NCI-H2029 (cell line): ENCODE measurements at places on chromosomes 11 and 22.

DNA sequence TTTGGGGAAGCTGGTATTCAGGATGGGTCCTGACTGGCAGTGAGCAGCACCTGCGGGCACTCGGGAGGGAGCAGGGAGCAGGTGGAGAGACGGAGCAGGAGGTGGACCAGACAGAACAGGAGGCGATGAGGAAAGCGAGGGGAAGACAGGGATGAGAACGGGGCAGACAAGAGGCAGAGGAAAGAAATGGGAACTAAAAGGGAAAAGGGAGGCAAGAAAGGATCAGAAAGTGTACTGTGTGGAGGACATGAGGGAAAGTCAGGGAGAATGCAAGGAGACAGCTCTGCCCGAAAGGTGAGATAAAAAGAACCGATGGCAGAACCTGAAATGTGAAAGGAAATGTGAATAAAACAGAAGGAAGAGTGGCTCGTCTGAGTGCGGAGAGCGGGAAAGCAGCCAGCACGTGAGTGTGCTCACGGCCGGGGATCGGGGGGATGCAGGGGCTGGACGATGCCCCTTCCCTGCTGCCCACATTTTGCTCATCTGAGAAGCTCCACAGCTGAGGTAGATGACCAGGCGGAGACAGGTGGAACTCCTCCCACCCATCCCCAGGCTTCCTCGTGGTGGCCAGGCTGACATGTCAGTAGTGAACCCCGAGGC is 494.4 kb upstream of the B3GAT1 start:
- no peak for DNase-seq

DNA sequence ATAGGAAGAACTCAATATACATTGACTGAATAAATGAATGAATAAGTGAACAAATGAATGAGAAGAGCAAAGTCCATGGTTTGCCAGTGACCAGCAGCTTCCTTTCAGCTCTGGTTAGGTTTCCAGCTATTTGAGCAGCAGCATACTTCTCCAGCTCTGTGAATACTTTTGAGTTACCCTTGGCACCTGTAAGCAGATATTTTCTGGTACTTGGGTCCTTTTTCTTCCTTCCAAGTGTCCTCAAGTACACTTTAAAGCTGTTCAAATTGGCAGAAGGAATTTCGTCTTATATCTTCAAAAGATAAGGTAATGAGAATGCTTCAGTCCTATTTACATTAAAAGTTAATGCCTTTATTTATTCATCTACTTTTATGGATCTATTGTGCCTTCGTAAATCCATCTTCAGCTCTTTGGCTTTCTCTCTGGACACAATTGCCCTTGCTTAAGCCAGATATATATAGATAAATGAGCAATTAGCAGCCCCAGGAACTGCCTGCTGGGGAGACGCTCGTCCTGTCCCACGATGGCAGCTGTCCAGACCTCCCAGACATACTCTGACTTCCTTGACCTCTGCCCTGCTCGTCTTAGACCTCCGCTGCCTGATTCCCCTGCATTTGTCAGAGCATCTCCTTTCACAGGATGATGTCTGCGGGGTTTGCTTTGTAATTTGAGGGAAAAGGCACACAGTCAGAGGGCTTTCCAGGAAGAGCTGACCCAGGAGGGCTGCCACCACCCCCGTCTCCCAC is 926.3 kb downstream of the OPCML start:
- no peak for DNase-seq

DNA sequence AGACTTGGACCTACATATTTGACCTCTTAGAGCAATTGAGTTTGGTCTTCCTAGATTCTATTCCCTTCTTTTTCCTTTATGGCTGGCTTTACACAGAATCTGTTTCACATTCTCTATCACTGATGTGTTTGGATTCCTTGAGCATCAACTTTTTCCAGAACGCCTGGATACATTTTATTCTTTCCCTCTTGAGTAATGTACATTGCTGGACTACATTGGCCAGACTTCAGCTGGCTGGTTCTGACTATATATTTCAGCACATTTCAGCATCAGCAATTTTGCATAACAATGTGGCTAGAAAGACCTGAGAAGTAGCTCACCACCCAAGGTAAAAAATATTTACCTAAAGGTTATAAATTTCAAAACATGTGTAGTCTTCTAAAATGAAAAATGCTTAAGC is 2198.2 kb upstream of the RAG2 start:
- no peak for DNase-seq

- DNase-seq, result no peak
These were observed 628 bp downstream of the CHKB start for GRCh38 chr22:50581950-50582492.

DNA sequence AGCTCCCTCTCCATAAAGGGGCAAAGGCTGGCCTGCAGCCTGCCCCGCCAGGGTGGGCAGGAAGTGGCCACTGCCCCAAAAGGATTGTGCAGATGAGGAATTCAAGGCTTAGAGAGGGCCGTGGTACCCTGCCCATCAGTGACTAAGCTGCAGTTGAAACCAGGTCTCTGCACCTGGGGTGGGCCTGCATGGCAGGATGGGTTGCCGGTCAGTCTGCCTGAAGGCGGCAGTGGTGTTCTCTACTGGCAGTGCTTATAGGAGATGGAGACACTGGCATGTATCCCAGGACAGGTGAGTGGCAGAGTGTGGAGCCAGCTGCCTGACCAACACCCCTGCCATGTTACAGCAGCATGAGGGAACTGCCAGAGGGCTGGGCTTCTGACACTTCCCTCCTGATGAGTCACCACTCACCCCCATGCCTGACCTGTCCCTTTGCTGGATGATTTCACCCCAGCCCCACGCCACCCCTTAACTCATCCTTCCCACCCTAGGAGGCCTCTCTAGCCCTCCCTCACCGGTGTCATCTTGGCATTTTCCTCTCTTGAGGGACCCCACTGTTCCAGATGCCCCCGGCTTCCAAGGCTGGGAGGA is 70.2 kb upstream of the LMO1 start:
- DNase-seq, result peak; percentile 11

- peak; percentile 83 for DNase-seq
These were observed 89.1 kb upstream of the RTL6 start for GRCh38 chr22:44586999-44587736.

GRCh38 chr11:23865341-23865975 is 631.4 kb upstream of the LUZP2 start:
- no peak for DNase-seq

DNA sequence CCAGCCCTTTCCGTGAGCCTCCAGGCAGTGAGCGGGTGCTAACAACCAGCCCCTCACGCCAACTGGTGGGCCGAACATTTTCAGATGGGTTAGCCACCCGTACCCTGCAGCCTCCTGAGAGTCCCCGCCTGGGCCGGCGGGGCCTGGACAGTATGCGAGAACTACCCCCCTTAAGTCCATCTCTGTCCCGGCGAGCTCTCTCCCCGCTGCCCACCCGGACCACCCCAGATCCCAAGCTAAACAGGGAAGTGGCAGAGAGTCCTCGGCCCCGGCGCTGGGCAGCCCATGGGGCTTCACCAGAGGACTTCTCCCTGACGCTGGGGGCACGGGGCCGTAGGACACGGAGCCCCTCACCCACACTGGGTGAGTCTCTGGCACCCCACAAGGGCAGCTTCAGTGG is 20.6 kb downstream of the PHLDB1 start:
- DNase-seq, result no peak

DNA sequence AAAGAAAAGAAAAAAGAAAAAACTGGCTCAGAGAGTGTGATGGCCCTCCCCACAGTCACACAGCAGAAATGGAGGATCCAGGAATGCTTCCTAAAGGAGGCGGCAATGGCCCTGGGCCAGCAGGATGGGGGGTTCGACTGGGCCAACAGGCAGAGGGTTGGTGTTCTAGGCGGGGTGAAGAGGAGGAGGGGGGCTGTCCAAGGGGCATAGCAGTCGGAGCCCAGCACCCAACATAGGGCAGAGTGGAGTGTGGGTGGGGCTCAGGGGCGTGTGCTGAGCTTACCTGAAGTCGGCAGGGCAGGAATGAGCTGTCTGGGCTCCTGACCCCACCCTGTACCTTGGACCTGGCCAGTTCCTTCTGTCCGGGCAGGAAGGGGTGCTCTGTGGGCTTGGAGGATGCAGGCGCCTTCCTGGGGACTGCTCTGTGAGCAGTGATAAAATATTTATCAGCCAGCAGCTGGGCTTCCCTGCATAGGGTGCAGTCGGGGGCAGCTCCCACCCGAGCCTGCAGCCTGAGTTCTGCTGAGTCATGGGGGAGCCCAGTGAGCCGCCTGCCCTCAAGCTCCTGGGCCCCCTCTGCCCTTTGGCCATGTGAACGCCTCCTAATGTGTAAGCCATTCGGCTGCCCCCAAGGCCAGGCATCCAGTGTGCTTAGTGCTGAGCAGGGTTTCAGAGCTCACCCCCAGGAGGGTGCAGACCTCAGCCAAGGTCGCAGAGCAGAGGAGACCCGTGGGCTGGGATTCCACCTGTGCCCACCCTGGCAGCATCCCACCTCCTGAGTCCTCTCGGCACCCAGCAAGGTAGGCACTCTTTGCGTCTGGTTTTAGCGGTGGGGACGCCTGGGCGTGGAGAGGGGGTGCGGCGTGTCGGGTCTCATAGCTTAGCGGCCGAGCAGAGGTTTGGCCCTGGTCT is 25.3 kb upstream of the PRR5 start:
- no peak for DNase-seq

DNA sequence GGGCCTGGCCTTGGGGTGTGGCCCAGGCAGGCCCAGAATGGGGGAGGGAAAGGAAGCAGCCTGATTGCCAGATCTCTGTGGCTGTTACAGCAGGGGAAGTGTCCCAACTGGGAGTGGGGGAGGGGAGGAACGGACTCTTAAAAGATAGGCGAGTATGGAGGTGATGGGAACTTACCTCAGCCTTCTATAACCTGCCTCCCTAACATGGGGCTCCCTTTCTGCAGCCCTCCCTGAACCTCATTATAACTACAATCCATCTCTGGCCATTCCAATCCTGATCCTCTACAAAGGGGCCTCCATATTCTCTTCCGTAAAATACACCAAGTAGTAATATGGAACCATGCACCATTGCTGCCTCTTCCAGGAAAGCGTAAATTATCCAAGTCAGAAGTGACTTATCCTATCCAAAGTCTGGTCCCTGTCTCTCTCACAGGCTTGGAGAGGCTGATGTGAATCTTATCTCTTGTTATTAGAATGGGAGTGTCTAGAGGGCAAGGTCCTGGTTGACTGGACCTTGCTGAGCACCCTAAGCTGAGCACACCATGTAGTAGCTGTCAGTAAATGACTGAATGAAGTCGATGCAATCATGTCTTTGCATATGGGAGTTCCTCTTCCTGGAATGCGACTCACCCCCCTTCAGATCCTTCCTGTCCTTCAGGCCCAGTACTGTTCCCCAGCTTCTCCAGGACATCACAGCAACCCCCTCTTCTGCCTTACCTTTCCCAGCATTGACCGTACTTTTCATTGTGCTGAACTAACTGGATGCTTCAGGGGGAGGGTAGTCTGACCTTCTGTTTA is 5.9 kb downstream of the RHOG start:
- no peak for DNase-seq

GRCh38 chr22:50255099-50255498 is 4.0 kb upstream of the HDAC10 start:
- no peak for DNase-seq

DNA sequence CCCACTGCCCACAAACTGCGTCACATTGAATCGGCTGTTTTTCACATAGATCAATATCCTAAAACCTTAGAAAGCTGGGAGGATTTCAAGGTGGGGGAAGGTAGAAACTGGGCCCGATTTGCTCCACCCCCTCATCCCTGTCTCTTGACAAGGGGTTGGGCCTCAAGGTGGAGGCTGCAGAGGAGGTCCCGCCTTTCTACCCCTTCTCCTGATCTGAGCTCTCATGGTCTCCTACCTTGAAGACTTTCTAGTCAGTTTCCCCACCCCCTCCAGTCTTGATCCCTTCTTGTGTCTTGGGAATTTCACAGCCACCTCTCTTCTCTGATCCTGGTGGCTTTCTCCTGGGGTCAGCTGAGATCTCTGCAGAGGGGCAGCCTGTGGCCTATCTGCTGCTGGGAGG is 4.5 kb upstream of the STARD10 start:
- no peak for DNase-seq

DNA sequence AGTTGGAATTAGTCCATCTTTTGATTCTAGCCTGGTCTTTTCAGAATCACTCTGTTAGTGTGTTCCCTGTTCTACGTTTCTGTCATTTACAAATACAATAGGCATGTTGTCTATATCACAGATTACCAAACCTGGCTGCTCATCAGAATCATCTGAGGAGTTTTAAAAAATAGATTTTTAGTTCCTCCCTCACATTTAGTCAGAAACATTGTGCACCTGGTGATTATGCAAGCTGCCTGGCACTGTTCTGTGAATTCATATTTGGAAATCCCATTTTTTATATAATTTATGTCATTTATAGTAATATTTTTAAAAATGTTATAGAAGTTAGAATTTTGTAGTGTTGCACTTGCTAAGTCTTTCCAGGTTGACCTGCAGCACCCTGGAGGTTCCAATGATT is 107.3 kb downstream of the PDE3B start:
- DNase-seq, result no peak

DNA sequence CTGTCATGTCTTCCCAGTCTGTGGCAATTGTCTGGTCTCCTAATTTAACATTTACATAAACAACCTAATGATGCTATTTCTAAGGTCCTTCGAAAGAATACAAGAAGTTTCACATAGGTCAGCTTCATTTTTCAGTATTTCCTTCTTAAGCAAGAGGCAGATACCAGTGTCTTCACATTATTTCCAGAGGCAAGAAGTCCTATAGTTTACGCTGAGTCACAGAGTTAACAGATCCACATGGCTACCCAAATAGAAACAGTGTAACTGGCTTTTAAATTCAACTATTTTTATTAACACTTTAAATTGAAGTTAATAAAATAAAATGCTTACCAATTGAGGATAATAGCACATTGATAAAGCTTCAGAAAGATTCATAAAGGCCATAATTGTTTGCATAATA is 10.9 kb downstream of the PRRG4 start:
- DNase-seq, result no peak

GRCh38 chr11:12473381-12473780 is 96.0 kb downstream of the PARVA start:
- DNase-seq, result no peak

GRCh38 chr22:35413624-35414023 is 13.7 kb downstream of the MCM5 start:
- DNase-seq, result no peak

GRCh38 chr22:29079218-29079901 is 6.5 kb downstream of the KREMEN1 start:
- peak; percentile 68 for DNase-seq

- DNase-seq, result no peak
These were observed 357.2 kb downstream of the OPCML start for GRCh38 chr11:133175103-133175502.

GRCh38 chr22:38325587-38325986 is 8.4 kb upstream of the CSNK1E start:
- DNase-seq, result no peak

- peak; percentile 15 for DNase-seq
These were observed 26.7 kb downstream of the AMPD3 start for GRCh38 chr11:10481560-10482349.
